Muscle of arm (tissue), 14 donors: ENCODE measurements at places on chromosomes 2 and 18. TPM values are rescaled to one million over a fixed set of nuclear protein-coding genes. Genes with fewer than 3 reads are reported as not detected.

Gene NPPC
- polyA plus RNA-seq: 2.7 TPM

- no peak for DNase-seq
Measured at GRCh38 chr18:11828786-11829432, 22.3 kb upstream of the CHMP1B start.

DNA sequence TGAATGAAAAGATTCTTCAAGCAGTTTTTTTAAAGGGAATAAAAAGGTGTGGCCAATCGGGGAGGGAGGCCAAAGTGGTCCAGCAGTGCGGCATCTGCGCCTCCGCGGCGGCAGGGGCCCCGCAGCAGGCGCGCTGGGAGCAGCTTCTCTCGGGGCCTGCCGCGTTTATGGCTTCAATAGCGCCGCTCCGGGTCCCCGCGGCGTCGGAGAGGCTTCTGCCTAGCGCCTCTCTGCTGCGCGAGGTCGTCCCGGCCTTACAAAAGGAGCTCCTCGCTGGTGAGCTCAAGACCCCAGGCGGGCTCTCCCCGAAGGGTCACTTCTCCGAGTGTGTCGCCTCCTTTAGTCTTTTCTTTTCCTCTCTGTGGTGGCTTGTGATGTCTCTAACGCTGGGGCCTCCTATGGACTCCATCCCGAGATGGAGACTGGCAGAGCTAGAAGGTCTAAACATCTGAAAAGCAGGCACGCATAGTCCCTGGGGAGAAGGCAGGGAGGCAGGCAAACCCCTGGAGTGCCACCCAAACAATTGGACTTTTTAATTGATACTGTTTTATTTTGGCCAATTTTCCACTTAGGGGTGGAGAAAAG lies 67.1 kb downstream of the SUMO1 start:
- no peak for DNase-seq

Gene TUBA4B
- not detected for polyA plus RNA-seq

- DNase-seq: peak; percentile 48
Measured at GRCh38 chr2:40450066-40450795, 1.7 kb downstream of the SLC8A1 start.

GRCh38 chr2:166944909-166945308 lies 56.6 kb downstream of the XIRP2 start:
- DNase-seq: no peak

Gene MOGAT1
- polyA plus RNA-seq: not detected
